Adrenal gland (tissue), 19 donors: ENCODE measurements at places on chromosomes 5 and 9. TPM values are rescaled to one million over a fixed set of nuclear protein-coding genes. Genes with fewer than 3 reads are reported as not detected.

DNA sequence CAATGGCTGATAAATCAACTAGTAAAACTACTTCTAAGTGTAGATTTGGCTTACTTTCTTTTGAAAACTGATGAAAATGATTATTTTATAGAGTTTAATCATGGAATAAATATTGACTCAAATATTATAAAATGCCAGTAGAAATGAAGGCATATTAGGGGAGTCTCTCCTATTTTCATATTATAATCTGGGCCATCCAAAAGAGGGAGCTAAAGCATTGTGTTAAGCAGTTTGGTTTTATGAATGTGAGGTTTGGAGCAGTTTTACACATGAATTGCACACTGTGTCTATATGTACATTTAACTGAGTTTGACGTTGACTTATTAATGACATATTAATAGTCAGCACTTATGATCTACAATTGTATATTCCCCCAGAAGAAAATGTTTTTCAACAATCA is 17.4 kb downstream of the CDH9 start:
- no peaks in the 10 kb centered on the region for H3K36me3 ChIP-seq
- no peaks in the 10 kb centered on the region for H3K27me3 ChIP-seq
- no peak for DNase-seq

DNA sequence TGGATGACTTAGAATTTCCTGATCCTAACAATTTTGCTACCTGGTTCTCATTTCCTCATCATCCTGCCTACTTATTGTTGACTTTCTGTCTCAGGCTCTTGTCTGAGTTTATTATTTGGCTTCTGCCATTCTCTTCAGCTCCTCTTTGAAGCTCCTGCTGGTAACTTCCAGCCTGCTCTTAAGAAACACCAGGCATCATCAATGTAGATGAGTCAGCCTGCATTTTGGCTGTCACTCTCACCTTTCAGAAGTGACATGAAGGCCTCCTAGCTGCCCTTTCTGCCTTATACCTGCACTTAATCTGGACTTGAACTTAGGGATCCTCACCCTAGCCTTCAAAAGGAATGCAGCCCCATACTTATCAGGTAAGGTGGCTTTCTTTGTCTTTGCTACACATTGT is 551.8 kb upstream of the ZNF608 start:
- no peaks in the 10 kb centered on the region for H3K36me3 ChIP-seq
- no peak overlapping the region for H3K27ac ChIP-seq
- no peak for DNase-seq
- H3K4me1 ChIP-seq: no peaks in the 10 kb centered on the region
- no peaks in the 10 kb centered on the region for H3K27me3 ChIP-seq

The CARTPT gene
- not detected for total RNA-seq

The OTP gene
- not detected for total RNA-seq

- no peaks in the 10 kb centered on the region for H3K36me3 ChIP-seq
- H3K4me1 ChIP-seq: no peaks in the 10 kb centered on the region
- no peaks in the 10 kb centered on the region for H3K27me3 ChIP-seq
- H3K4me3 ChIP-seq: no peak overlapping the region
- no peak for DNase-seq
Measured at GRCh38 chr9:80175286-80176150, 603.8 kb downstream of the TLE4 start.
